ENCODE measurements at places on chromosomes 5 and 9.

DNA sequence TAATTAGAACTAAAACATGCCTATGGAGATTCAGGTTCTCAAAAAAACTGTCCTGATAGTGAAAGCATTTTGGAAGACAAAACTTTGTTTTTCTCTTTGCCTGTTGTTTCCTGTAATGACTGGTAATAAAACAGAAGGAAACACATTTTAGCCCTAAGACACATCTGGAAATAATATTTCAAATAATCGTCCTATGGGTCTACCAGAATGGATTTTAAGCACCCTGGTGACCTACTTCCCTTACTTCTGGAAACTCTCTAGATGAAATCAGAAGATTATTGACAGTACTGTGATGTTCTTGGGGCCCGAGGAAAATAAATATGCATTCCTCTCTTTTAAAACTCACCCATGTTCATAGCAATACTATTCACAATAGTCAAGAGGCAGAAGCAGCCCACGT is 110.1 kb upstream of the TLE4 start:
- DNase-seq: no peak

- no peak for DNase-seq
These were observed 77.0 kb upstream of the SMARCA2 start for GRCh38 chr9:1938135-1938534.

GRCh38 chr9:106532306-106533015 is 330.5 kb upstream of the ZNF462 start:
- no peak for DNase-seq

- DNase-seq: no peak
These were observed 51.8 kb downstream of the ANKRD33B start for GRCh38 chr5:10615693-10616092.

- no peak for DNase-seq
These were observed 118.2 kb upstream of the MPDZ start for GRCh38 chr9:13397661-13398060.

- DNase-seq: no peak
These were observed 73.5 kb upstream of the ALDH1A1 start for GRCh38 chr9:73026375-73026774.

DNA sequence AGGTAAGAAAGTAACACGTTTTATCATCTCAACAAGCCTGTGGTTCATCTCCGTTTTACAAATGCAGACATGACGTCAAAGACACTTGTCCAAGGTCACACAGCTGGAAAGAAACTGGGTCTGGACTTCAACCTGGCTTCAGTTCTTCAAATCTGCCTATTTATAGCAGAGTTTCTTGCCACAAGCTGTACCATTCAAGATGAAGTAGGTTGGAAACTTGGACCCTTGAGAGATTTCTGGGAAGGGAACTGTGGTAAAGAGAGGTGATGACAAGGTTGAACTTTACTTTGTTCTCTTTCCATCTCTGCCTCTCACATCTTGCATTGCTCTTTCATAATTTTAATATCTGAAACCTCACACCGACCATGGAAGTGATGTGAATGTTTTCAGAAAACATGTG is 29.9 kb upstream of the DENND1A start:
- no peak for DNase-seq

DNA sequence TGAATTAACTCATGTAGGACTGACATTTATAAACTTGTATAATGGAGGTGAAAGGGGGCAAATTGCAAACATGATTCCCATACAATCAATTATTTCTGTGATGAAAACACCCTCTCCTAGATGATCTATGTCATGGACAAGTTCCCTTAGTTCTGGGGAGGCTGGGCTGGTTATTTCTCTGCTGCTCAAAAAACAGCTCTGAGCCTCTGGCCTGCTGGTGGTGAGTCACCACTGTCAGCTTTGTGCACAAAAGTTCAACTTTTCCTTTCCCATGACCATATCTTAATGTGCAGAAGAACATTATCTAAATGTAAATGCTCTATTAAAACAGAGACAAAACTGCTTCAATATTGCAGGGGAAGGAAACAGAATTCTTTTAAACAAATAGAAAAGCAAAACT is 85.0 kb downstream of the HMHB1 start:
- DNase-seq: no peak

- no peak for DNase-seq
These were observed 208.8 kb downstream of the ERCC6L2 start for GRCh38 chr9:96084331-96084734.

- no peak for DNase-seq
These were observed 50.1 kb downstream of the ST8SIA4 start for GRCh38 chr5:100852988-100853449.

- no peak for DNase-seq
These were observed 547.2 kb downstream of the IRX1 start for GRCh38 chr5:4142842-4143241.

DNA sequence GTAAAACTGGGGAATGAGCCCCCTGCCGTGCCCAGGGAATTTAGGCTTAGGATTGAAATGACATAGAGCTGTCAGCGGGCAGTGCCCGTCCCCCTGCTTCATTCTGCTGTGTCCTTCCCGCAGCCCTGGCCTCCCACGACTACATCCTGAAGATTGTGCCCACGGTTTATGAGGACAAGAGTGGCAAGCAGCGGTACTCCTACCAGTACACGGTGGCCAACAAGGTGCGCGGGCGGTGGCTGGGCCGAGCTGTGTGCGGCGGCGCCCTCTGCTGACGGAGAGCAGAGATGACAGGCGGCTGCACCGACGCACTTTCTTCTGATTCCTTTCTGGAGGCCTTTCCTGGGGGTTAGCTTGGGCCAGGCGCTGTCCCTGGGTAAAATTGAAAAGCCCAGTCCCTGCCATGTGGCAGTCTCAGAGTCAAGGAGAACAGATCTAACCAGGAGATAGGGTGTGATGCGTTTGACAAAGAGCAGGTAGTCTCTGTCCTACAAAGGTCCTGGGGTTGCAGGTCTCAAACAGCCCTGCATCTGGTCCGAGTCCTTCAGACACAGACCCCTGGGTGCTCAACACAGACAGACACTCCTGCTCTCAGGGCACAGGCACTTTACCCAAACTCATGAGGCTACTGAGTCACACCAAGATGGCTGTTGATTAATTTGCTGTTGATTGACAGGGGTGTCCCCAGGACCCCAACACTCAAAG is 26.8 kb upstream of the RPL26L1 start:
- DNase-seq: peak; percentile 75

- DNase-seq: peak; percentile 38
These were observed at the start of gene GABRB2 for GRCh38 chr5:161546470-161547301. TSS of gene GABRB2 (minus strand) at chr5:161546725. CDS start at chr5:161546643, 82 bp downstream.

- peak; percentile 28 for DNase-seq
These were observed at the start of gene FST for GRCh38 chr5:53480416-53481158. TSS of gene FST (plus strand) at chr5:53480629. CDS start at chr5:53480792, 163 bp downstream.

- no peak for DNase-seq
These were observed 42.4 kb downstream of the STARD4 start for GRCh38 chr5:111469903-111470302.

DNA sequence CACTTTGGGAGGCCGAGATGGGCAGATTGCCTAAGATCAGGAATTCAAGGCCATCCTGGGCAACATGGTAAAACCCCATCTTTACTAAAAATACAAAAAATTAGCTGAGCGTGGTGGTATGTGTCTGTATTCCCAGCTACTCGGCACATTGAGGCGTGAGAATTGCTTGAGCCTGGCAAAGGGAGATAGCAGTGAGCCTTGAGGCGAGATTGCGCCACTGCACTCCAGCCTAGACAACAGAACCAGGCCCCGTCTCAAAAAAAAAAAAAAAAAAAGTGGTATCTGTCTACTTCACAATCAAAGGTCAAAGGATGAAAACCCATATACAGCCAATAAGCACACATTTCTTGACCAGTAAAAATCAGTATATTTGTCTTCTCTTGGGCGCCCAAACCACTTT is 728.5 kb upstream of the ADAMTS16 start:
- no peak for DNase-seq

DNA sequence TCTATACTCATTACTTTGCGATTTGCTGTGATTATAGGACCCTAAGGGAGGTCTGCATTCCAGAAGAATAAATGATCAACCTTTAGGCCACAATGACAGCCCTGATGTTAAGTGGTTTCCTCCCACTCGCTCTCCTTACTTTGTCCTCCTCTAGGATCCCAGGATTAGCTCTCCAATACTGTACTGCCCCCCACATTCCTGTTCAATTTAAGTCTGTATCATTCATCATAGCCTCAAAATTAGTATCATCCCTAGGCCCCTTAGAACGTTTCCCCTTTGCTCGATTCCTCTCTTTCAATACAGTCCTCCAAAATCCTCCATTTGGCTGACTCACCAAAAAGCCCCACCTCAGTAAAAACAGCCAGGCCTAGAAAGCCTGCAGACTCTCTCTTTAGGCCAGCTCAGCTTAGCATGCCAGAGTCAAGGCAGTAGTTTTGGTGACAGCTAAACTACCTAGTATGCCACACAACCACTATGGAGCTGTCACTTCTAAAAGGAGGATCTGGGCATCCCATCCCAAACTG is 24.4 kb downstream of the RNF145 start:
- peak; percentile 51 for DNase-seq

GRCh38 chr9:35096035-35096849 is at the start of gene PIGO:
TSS of gene PIGO (minus strand) at chr9:35096591. CDS start at chr9:35095565, 1,026 bp downstream.
- DNase-seq: peak; percentile 95

DNA sequence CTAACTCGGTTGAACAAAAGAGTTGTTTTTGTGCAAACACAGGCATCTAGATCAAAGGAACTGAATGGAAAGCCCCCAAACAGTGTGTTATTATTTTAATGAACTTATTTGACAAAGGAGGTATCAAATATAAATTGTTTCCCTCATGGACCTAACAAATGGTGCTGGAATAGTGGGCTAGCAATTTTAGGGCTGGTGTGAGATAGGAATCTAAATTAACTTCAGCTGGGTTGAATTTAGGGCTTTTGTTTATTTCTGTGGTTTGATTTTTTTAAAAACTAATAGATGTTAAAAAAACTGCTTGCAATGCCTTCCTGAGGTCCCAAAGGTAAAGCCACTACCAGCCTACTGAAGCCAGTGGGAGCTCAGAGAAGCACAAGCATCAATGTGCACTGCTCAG is 42.1 kb downstream of the TTC39B start:
- no peak for DNase-seq

GRCh38 chr5:140116716-140117115 is 2.8 kb downstream of the PURA start:
- no peak for DNase-seq

- DNase-seq: no peak
These were observed 178.0 kb downstream of the SEMA6A start for GRCh38 chr5:116396476-116397099.

- DNase-seq: no peak
These were observed 237.5 kb upstream of the PANK3 start for GRCh38 chr5:168816661-168817060.

DNA sequence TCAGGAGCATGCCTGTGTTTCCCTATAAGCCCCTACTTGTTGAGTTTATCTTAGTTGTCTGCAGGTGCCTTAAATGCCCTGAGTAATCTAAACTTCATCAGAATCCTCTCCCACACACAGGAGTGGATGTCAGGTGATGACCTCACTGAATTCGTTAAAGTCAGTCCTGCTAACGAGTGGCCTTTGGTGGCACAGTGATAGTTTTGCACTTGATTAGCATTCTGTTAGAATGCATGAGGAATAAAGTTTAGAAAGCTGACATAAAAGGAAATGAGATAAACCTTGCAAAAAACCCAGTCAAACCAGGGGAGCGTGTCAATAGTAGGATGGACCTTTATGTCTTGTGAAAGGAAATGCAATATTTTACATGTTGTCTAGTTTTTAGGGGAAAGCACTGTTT is 4.5 kb downstream of the TRIM32 start:
- no peak for DNase-seq

DNA sequence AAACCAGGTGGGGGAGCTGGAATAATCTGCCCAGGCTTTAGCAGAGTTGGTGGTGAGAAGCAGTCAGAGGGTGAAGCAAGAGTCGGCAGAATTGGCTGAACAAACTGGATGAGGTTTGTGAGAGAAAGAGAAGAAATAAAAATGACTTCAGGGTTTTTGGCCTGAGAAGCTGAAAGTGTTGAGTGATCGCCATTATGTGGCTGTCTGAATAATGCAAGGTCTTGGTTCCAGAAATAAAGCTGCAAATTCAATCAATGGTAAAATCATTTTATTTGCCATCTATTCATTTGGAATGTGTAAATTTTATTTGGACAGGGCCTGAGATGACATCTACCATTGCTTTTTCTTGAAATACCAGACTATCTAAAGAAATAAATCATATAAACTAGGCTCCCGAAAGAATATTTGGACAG is 50.4 kb upstream of the DAB2 start:
- no peak for DNase-seq

DNA sequence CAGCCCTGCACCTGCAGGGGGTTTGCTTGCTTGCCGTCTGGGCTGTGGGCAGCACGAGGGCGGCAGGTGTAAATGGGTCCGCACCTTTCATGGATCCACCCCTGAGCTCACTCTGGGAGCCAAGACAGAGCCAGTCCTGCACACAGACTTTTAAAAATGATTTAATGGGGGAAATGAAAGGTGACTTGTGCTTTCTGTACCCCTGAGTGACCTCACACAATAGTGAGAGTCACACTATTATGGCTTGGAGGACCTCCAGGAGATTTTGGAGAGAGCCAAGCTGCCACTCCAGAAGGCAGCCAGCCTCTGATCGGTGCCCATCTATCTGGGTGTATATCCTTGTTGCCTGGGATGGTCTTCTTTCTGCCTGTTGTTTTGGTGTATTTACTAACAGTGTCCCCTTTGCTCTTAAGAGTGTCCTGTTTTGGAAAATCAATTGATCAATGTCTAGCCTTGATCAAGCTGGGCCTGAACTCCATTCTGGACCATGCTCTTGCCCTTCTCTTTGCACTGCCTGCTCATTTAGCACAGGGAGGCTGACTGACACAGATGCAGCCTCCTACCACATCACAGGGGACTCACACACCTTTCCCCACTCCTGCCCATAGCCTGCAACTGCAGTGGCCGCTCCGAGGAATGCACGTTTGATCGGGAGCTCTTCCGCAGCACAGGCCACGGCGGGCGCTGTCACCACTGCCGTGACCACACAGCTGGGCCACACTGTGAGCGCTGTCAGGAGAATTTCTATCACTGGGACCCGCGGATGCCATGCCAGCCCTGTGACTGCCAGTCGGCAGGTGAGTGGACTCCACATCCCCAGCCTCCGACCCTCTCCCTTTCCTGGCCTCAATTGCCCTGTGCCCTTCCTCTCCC is 29.5 kb downstream of the LAMC3 start:
- no peak for DNase-seq

DNA sequence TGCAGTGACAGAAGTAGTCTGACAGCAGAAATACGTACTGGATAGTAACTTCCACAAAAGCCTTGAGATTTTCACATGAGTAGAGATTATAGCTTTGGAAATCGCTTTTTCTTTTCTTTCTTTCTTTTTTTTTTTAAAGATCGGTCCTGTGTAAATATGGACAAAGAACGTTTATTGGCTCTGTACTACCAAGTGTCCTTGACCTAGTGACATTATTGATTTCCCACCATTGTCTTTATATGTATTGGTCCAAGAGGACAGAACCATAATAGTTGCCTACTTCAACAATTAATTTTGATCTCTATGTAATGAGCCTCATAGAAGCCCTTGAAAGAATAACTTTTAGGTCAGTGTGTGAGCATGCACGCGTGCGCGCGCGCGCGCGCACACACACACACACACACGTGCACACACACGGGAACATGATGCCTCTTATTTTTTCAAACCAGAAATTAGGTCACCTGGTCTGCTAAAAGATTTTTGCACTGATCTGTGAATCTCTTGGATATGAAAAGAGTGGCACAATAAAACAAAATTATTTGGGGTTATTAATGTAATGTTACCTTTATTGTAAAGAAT is 516.8 kb downstream of the PSAT1 start:
- no peak for DNase-seq

- DNase-seq: no peak
These were observed 527.7 kb upstream of the SGCD start for GRCh38 chr5:155799308-155799707.

GRCh38 chr9:125468646-125469045 is 207.0 kb downstream of the GAPVD1 start:
- no peak for DNase-seq

- DNase-seq: no peak
These were observed 23.2 kb upstream of the GARNL3 start for GRCh38 chr9:127241354-127241753.

Measured in activated T-cell treated with anti-CD3 and anti-CD28 coated beads, Interleukin-2, amount 50 U/mL, for 48 hours (primary cell).